ENCODE measurements at places on chromosomes 12 and 14.

DNA sequence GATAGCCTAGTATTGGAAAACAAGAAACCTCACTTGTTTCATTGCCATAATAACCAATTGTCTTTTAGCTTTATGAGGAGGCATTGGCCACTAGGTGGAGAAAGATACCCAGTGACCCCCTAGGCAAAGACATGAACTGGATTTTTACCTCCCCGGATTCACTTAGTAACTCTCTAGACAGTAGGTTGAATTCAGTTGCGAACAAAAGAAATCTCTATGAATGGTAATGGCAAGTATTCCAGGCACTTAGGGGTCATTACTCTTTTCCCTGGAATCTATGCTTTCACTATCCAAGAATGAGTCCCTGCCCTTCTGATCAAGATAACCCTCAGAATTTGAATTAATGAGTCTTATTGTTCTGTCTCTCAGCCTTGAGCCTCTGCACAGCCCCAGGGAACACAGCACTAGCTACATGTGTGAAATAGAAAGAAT is 29.5 kb upstream of the RHOJ start:
- no peak for DNase-seq

DNA sequence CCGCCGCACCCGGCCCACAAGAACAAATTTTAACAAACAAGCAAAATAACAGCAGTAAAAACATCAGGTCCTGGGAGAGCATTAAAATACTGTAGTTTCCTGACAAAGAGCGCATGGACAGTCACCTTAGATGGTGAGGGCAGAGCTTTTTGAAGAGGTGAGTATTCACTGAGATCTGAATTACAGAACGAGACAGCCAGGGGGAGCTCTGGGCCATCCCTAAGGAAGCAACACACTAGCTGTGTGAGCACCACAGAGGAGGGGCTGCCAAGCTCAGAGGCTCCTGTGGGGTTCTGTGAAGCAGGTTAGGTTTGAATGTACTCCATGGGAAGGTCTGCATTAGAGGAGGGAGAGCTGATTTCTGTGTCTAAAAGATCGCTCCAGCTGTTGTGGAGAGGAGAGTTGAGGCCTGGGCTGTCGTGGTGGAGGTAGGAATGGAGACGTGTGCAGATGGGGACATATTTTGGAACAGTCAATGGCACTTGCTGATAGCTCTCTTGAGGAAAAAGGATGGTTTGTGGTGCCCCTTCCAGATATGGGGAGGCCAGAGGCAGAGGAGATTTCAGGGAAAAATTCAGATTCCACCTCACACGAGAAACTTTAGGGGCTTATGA is 72.9 kb downstream of the TRAFD1 start:
- DNase-seq = peak; percentile 12

DNA sequence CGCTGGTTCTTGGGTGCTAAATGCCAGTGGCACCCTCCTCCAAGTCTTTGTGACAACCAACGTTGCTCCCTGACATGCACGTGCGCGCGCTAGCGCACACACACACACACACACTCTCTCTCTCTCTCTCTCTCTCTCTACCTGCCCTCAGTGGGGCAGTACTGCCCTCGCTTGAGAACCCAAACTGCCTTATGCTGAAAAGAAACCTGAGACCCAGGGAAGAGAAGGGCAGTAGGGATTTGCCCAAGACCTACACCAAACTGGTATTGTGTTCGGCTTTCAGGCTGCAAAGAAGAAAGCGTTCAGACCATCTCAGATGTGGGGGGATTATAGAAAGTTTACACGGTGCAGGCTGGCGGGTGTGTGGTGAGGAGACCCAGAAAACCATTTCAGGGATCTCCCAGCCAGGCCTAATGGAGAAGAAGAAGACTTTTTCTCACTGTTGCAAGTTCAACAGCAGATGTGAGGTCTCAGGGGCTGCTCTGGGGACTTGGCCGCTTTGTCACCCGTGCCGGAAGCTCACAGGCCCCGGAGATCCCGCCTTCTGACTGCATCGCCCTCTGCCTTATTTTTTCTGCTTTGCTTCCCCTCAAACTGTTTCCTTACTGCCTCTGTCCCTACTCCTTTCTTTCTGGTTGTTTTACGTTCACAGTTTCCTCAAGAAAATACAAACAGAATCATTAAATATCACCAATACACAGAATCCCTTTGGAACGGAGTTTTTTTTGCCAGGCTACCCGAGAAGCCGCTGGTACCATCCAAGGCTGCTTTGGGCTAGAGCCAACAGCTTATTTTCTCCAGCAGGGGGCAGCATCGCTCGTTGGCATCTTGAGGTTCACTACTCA is 82.4 kb downstream of the PPM1A start:
- DNase-seq = no peak

- no peak for DNase-seq
These were observed 27.1 kb upstream of the TMTC2 start for GRCh38 chr12:82659343-82660207.

GRCh38 chr12:89157413-89157812 is 194.9 kb downstream of the DUSP6 start:
- no peak for DNase-seq

- no peak for DNase-seq
These were observed 341.2 kb downstream of the CACNA1C start for GRCh38 chr12:2393996-2394395.

DNA sequence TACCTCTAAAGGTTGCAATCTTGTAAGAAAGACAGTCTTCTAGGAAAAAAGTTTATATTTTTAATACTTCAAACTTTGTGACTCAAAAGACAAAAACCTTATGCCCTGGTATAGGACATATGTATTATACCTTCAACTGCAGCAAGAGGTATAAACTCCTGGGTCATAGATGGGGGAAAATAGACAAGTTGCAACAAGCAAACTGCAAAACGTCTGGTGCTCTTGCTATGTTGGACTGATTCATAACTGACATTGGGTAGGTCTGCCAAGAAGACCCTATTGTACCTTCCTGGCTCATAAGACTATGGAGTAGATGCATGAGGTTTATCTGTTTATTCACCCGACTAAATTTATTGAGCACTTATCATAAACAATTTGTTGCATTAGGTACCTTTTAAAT is 40.9 kb downstream of the BEST3 start:
- DNase-seq = no peak

- DNase-seq = no peak
These were observed 34.2 kb downstream of the KCNA1 start for GRCh38 chr12:4943938-4944284.

GRCh38 chr12:70543444-70543843 is 93.8 kb downstream of the PTPRB start:
- peak; percentile 65 for DNase-seq

DNA sequence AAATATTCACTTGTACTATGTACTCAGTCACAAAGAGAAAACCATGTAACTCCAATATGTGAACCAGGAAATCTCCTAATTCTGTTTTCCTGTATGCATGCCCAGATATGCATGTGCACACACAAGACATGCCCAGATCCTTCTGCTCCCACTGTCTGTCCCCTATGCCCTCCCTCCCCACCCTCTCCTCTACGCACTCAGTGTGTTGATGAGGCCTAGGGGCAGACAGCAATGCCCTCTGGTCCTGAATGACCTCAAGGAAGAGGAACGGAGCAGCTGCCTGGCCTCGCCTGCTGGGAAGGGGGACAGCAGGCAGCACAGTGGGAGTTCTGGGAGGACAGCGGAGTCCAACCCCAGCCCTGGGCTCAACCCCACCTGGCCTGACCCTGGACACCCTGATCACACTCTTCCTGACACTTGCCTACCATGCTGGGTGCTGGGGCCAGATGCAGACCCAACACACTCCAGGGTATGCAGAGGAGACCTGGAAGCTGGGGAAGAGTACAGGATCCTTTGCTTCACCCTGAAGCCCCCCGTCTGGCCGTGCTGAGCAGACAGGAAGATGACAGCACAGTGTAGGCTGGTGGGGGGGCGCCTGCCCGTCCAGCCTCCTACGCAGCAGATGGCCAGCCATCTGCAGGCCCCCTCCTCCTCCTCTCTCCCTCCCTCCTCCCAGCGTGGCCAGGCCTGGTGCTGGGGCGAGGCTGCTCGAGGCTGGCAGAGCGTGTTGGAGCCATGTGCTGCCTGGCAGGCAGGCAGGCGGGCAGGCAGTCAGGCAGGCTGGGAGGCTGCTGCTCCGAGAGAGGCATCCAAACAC is 106.6 kb upstream of the NCOR2 start:
- DNase-seq = no peak

GRCh38 chr14:64990296-64990695 is 3.6 kb downstream of the FNTB start:
- DNase-seq = no peak

All from AG09319 (cell line).